ENCODE measurements at places on chromosomes 5 and 9.

GRCh38 chr9:119881898-119882297 is 512.7 kb upstream of the BRINP1 start:
- DNase-seq = no peak

- DNase-seq = no peak
Measured at GRCh38 chr5:5586721-5587120, 164.2 kb downstream of the ICE1 start.

DNA sequence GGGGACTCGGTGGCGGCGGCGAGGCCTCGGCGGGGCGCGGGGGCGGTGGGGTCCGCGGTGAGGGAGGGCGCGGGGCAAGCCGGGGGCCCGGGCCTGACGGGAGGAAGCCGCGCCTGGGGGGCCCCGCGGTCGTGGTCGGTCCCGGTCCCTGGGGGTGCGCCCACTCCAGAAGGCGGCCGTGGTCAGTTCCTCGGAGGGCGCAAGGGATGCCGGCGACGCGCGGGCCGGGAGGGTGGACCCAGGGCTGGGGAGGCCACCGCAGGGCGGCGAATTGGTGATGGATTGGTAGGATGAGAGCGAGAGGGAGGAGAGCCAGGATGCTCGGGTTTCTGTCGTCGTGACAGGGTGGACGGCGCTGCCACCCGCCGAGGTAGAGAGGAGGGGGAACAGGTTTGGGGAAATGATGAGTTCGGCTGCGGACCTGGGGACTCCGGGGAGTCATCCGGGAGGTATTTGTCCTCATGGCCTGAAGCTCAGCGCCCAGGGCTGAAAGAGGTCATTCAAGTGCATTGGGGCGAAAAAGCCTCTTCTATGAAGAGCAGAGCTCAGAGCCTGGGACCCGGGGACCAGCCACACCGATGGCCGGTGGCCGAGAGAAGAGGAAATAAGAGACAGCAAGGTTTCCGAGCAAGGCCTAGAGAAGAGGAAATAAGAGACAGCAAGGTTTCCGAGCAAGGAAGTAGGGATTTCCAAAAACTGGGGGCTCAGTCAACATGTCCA is 557 bp downstream of the GNG10 start:
- DNase-seq = no peak

- DNase-seq = no peak
Measured at GRCh38 chr5:149915392-149916260, 29.0 kb downstream of the PDE6A start.

- DNase-seq = no peak
Measured at GRCh38 chr9:70753311-70753710, 338.9 kb upstream of the KLF9 start.

DNA sequence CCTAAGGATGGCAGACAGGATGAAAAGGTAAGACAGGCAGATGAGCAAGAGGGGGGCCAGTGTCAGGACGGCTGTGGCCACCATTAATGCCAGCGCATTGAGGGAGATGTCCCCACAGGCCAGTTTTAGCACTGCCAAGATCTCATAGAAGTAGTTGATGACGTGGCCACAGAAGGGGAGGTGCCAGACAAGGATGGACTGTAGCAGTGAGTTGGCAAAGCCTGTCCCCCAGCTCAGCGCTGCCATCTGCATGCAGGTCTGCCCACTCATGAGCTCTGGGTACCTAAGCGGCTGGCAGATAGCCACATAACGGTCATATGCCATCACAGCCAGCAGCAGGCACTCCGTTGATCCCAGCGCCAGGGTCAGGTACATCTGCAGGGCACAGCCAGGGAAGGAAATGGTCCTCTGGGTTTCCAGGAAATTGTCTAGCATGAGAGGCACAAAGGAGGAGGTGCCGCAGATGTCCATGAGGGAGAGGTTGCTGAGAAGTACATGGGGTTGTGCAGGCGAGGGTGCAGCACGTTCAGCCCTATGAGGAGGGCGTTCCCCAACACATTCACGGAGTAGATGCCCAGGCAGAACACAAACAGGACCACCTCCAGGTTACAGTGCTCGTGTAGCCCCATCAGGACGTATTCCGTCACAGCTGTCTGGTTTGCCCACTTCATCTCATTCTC is 10.8 kb downstream of the OR13J1 start:
- DNase-seq = no peak

DNA sequence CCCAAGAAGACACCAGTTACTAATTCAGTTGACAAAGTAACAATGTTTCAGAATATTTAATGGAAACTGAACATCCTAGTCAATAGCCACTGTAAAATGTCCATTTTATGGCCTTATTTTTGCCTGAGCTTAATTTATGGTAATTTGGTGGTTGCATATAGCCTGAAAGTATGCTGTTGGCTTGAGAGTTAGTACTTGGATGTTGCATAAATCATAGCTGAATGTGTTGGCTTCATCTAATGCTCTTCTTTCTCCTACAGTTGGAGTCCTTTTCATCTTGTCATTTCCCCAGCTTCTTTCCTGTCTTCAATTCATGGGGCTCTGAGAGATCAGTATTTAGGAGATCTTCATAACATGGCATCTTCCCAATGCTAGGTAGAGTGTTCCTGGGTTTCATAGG is 164.6 kb downstream of the MAT2B start:
- DNase-seq = no peak

DNA sequence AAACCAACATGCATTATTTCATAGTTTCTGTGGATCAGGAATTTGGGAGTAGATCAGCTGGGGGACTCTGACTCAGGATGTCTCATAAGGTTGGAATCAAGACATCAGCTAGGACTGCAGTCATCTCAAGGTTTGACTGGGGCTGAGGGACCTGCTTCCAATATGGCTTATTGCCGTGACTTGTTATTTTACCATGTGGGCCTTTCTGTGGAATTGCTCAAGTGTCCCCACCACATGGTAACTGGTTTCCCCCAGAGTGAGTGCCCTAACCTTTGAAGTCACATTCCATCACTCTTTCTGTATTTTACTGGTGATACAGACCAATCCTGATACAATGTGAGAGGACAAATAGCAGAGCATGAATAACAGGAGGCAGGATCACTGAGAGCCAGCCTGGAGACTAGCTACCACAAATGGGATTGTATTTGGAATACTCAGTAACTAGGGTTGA is 70.2 kb upstream of the ELL2 start:
- DNase-seq = no peak

DNA sequence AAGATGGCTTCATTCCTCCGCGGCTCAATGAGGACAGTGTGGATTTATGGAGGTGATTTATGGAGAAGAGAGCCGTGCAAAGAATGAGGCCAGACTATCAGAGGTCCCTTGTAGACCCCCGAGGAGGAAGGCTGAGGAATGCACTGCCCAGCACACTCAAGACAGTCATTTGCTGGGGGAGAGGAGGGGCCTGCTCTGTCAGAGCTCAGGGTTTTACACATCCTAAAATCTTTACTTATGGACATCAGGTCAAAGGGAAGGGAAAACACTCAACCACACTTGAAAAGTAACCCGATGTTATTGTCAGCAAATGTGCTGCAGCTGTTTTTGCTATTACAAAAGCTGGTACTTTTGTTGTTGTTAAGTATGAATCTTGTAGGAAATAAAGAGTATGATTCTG is 289.5 kb downstream of the SLIT3 start:
- DNase-seq = no peak

All from stimulated activated CD8-positive, alpha-beta memory T cell treated with anti-CD3 and anti-CD28 coated beads, Interleukin-4, amount 100 ng/mL, for 1 hour (primary cell).